ENCODE measurements at places on chromosomes 12 and 14.

DNA sequence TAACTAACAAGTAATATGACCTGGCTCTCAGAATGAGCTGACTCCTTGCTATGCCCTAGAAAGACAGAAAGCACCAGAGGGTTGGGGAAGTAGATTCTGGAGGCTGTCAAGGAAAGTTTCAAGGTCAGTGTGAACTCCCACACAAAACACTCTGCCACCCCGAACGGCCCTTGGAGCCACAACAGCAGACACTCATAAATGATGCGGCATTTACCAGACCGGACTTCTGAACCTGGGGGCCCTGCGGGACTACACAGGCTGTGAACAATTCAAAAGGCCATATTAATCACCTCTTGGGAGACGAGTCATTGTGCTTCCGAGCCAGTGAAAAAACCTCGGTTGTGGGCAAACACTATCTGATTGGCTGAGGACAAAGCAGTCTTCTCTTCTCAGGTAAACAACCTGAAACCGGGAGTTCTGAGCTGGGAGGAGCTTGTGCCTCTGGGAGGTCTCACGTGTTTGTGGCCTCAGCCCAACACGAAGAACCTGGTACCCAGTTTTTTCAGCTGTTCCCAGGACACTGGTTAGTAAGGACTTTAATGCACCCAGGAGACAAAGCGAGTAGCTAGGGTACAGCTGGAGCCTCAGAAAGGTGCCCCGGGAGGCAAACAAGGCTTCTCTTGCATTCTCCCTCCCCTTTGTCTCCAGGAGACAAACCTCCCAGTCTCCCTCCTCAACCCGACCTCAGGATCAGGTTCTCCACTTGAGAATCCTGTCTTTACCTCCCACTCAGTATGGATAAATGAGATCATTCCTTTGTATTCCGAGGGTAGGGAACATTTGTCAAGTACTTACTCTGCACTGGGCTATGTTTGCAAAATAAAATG is 35.3 kb downstream of the VWF start:
- DNase-seq = no peak

- DNase-seq = no peak
Measured at GRCh38 chr12:105262461-105263184, 26.6 kb upstream of the APPL2 start.

DNA sequence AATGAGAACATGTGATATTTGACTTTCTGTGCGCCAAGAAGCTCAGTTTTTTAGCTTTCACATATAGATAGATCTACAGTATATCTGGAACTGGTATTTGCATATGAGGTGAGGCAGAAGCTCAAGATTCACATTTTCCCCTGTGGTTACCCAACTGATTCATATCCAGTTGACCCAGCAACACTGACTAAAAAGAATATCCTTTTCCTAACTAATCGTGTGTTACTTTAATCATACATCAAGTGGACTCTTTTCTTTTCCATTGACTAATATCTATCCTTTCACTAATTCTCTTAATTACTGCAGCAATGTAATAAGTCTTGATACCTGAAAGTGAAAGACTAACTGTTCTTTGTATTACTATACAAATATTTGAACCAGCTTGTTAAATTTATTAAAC is 236.1 kb downstream of the AEBP2 start:
- no peak for DNase-seq

DNA sequence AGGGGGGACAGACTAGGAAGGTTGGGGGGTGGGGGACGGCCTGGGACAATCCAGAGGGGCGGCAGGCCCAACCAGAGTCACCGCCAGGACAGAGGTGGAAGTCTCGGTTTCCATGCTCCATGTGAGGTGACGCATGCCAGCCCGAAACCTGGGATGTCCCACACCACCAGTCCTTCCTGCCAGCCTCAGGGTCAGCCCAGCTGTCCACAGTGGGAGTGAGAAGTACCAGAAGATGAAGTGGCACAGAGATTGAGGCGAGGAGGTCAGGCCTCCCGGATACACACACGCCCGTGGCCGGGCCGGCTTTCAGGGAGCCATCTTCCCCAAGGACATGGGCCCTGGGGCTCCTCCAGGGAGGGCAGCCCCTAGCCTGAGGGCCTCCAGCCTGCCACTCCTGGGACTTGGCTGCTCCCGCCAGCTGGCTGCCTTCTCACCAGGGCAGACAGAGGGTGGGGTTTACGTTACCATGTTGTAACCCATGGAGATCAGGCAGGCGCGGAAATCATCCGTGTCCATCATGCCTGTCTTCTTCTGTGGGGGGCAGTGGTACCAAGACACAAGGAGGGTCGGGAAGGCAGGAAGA is 85.2 kb upstream of the ZFP36L1 start:
- no peak for DNase-seq

Measured in NCI-H2081 (cell line).